Fibroblast of skin of abdomen (primary cell): ENCODE measurements at places on chromosomes 7 and 10.
A peak's percentile ranks its signal among the peaks of the same experiment; 100 is the strongest.

GRCh38 chr7:95404316-95404865 is 8.2 kb upstream of the PON3 start:
- DNase-seq = peak; percentile 10

DNA sequence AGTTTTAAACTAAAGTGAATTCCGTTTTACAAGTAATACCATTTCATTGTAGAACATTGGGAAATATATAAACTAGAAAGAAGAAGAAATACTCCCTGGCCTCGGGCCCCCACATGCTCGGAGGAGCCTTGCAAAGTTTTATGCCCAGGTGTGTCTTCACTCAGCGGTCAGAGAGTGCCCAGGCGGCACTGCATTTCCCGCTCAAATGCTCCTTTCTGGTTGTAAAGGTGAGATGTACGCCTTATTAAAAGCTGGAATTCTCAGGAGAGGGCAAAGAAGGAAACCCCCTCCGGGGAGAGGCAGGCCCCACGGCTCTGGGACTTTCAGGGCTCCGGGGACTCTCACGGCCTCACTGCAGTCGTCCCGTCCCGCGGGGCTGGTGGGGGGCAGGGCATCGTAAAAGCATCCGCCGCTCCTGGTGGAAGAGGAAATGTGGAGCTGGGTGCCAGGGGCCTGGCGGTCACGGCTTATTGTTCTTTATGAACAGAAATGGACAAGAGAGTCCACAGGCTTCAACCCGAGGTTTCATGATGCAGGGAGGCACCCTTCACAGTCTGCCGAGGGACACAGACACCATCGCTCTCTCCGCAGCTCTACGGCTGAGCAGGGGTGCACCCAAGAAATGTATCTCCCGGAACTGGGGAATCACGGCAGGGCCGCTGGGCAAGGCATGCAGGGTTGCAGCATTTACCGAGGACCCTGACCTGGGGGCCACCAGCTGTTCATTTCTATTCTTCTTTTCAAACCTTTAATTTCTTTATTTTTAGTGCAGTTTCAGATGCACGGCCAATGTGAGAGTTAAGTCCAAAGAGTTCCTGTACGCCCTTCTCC is 47.7 kb upstream of the INPP5A start:
- no peak for DNase-seq

DNA sequence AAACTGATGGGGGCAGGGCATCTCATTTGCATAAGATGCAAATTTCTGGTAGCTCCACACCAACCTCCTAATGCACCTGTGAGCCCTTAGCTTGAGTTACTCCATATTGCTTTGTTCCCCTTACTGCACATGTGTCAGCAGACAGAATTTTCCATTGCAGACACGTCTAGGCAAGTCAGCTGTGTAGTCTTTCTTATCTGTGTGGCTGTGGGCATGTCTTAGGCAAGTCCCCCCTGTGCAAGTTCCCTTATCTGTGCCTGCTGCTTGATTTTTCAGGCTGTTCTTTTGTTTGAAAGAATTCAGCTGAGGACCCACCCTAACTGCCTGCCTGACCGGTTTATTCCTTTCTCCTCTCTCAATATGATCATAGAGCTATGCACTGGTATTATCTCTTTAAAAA is 28.5 kb upstream of the TRIM24 start:
- DNase-seq = no peak

DNA sequence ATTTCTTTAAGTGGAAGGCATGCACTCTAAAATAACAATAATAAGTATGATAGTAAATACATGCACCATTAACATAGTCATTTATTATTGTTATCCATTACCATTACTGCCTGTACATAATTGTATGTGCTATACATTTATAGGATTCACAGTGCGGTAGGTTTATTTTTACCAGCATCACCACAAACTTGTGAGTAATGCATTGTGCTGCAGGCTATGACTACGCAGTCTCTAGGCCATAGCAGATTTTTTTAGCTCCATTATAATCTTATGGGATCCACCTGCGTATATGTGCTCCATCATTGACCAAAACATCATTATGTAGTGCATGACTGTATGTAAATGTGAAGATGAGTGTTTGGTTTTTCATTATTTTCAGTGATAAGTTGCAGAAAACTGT is 160.0 kb downstream of the LRRC4 start:
- DNase-seq = no peak

GRCh38 chr7:106612432-106612831 is 48.5 kb downstream of the CCDC71L start:
- DNase-seq = no peak

GRCh38 chr7:92934096-92934495 is 97.7 kb upstream of the CDK6 start:
- DNase-seq = no peak

GRCh38 chr7:112743811-112744210 is 46.4 kb downstream of the TMEM168 start:
- DNase-seq = no peak

DNA sequence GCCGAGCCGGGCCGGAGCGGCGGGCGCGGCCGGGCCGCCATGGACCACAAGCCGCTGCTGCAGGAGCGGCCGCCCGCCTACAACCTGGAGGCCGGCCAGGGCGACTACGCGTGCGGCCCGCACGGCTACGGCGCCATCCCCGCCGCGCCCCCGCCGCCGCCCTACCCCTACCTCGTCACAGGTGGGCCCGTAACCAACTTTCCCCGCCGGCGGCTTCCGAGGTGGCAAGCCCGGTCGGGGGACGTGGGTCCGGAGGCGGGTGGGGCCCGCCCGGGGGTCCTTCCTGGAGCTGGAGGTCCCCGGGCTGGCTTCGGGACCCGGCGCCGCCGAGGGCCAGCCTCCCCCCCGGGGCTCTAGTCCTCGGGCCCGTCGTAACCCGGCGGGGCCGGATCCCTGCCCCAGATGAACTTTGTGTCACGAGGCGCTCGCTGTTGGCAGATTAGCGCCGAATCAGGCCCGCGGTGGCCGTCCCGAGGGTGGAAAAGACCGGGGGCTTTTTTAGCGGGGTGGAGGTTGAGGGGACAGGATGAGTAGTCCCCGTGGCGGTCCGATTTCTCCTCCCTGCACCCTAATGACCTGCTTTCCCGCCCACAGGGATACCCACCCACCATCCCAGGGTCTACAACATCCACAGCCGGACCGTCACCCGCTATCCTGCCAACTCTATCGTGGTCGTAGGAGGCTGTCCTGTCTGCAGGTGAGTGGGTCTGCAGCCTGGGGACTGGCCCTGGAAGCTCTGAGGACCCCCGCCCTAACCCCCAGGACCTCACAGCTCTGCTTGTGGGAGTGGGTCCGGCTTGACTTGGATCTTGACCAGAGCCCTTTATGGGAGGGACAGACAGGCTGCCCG is 496 bp downstream of the BRI3 start:
- DNase-seq = no peak

- peak; percentile 37 for DNase-seq
These were observed 40.0 kb downstream of the MINPP1 start for GRCh38 chr10:87544721-87545120.
